Hippocampal formation (tissue), 2 donors: ENCODE measurements at places on chromosomes 16 and 17.

GRCh38 chr17:50931144-50931908, 65.2 kb upstream of the TOB1 start:
- peak; percentile 90 for DNase-seq

GRCh38 chr16:87698241-87698640, 67.5 kb downstream of the KLHDC4 start:
- DNase-seq: no peak

- DNase-seq: peak; percentile 10
Observed at GRCh38 chr17:7929158-7930023, at the start of gene KCNAB3. TSS of gene KCNAB3 (minus strand) at chr17:7929856. CDS start at chr17:7929435, 421 bp downstream.

GRCh38 chr16:9666834-9667480, 515.3 kb downstream of the GRIN2A start:
- no peak for DNase-seq

GRCh38 chr17:33113276-33113990, 121.8 kb downstream of the SPACA3 start:
- DNase-seq: no peak

GRCh38 chr17:39674702-39675389, 6.6 kb downstream of the PNMT start:
- DNase-seq: no peak

GRCh38 chr16:18788828-18789514, 1.2 kb downstream of the RPS15A start:
- DNase-seq: no peak

GRCh38 chr16:28072087-28072486, 8.6 kb upstream of the GSG1L start:
- no peak for DNase-seq

DNA sequence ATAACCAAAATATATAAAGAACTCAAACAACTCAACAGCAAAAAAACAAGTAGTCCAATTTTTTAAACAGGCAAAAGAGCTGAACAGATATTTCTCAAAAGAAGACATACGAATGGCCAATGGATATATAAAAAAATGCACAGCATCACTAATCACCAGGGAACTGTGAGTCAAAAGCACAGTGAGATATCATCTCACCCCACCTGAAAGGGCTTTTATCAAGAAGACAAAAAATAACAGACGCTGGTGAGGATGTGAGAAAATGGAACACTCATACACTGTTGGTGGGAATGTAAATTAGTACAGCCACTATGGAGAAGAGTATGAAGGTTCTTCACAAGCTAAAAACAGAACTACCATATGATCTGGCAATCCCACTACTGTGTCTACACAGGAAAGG, 7.4 kb downstream of the XYLT1 start:
- no peak for DNase-seq

- no peak for DNase-seq
Observed at GRCh38 chr16:84689111-84689510, 10.7 kb upstream of the USP10 start.

DNA sequence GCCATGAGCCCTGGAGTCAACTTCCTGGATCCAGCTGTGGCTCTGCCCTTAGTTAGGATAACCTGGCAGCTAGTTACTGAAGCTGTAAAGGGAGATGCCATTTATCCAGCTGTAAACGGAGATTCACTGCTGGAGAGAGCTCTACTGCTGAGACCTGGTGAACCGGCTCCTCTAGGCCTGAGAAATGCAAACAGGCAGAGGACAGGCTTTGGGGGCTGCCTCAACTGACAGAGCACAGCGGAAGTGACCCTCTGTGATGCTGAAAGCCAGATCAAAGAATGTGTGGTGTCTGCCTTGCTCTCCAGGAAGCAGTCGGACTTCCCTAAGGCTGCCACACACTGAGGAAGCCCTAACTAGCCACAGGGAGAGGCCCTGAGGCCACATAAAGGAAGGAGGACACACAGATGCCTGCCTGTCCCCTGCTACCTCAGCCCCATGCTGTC, 21.9 kb upstream of the GPRC5C start:
- DNase-seq: no peak

DNA sequence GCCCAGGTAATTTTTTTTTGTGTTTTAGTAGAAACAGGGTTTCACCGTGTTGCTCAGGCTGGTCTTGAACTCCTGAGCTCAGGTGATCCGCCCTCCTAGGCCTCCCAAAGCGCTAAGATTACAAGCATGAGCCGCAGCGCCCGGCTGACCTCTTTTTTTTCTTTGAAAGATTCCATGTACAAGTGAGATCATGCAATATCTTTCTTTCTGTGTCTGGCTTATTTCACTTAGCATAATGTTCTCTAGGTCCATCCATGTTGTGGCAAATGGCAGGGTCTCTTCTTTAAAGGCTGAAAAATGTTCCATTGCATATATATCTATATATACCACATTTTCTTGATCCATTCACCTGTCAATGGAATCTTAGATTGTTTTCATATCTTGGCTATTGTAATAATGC, 255.0 kb upstream of the MYOCD start:
- DNase-seq: no peak

GRCh38 chr17:49980703-49981197, 11.8 kb downstream of the DLX4 start:
- DNase-seq: no peak

GRCh38 chr16:86492267-86492960, 17.9 kb upstream of the FOXF1 start:
- no peak for DNase-seq

GRCh38 chr16:88754912-88755744, 29.9 kb downstream of the PIEZO1 start:
- no peak for DNase-seq

GRCh38 chr17:62652251-62653001, 25.0 kb downstream of the MRC2 start:
- peak; percentile 38 for DNase-seq

DNA sequence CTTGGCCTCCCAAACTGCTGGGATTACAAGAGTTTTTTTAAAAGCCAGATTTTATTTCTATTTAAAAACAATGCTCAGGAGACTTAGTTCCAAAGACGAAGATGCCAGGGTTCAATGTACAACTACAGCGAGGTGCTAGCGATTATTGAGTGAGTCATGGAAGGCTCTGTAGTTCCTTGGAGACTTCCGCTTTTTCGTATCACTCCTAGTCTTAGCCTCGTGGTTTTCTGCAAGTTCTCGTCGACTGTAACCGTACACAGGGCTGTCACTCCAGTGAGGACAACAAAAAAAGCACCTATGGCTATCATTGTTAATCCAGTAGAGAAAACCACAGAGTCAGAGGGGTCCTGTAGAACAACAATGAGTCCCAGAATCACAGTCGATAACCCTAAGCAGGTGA, 22.7 kb upstream of the ZC3H7A start:
- DNase-seq: no peak

DNA sequence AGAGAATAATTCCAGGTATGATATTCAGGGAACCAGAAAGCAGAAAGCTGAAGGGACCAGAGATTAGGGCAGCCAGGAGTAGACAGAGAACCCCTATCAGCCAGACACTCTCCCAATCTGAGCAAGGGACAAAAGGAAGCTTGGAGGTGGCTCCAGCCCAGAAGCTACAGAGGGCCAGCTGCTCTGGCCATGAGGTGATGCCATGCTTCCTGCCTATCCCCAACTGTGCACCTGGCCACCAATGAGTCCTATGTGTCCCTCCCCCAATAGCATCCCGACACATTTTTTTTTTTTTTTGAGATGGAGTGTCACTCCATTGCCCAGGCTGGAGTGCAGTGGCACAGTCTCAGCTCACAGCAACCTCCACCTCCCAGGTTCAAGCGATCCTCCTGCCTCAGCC, 30.0 kb downstream of the NSMCE1 start:
- DNase-seq: no peak

DNA sequence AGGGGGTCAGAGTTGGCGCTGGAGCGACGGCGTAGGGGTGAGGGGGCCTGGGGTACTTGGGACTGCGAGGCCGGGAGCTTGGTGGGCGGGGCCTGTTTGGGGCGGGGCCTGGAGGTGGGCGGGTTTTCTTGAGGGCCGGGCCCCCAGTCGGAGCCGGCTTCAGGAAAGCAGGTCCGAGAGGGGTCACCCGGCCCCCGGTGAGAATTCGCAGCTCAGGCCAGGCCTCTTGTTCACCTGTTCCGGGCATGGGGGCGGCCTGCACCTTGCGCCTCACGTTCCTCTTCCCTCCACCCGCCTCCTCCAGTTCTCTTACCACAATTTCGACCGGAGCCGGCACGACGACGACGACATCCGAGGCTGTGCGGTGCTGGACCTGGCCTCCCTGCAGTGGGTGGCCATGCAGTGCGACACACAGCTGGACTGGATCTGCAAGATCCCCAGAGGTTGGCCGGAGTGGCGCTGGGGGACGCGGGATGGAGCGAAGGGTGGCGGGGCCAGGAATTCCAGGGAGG, 52.5 kb downstream of the MRC2 start:
- DNase-seq: no peak

GRCh38 chr17:67606471-67606870, 111.3 kb upstream of the NOL11 start:
- no peak for DNase-seq

DNA sequence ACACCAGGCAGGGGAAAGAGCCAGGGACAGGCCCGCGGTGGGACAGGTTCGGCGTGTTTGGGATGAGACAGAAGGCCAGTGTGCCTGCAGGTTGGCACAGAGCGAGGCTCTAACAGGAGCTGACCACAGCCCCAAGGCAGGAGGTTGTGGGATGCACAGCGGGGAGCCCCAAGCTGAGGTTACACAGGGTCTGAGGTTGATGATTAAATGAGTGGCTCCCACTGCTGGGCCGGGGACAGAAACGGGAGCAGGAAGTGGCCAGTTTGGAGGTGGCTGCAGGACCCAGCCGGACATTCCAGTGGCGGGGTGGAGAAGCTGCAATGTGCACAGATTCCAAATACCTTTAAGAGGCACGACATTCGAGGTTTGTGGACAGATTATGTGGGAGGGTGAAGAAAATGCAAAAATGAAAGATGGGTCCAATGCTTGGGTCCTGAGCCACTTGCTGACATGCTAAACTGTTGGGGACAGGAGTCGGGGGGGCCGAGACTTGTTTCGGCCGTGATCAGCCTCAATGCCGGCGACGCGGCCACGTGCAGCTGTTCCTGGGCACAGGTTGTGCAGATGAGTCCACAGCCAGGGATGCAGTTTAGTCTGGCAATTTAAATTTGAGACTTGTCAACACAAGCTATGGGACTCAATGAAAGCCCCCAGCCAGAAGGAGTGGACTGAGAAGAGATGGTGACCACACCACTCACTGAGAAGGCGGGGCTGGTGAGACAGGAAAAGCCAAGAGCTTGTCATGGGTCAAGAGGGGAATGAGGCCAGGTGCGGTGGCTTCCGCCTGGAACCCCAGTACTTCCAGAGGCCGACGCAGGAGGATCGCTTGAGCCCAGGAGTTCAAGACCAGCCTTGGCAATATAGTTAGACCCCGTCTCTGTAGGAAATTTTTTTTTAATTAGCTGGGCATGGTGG, 8.7 kb downstream of the ENPP7 start:
- no peak for DNase-seq

DNA sequence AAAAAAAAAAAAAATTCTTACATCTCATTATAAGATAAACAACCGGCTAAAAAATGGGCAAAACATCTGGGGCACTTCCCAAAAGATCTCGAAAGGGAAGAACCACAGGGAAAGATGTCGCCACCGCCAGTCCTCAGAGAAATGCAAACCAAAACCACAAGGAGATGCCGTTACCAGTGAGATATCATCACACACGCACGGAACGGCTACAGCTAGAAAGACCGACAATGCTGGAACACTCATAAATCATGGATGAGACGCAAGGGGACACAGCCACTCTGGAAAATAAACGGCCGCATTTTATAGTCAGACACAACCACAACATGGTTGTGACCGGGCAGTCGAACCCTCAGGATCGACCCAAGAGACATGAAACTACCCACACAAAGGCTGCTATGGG, 24.5 kb downstream of the WDR45B start:
- DNase-seq: no peak

DNA sequence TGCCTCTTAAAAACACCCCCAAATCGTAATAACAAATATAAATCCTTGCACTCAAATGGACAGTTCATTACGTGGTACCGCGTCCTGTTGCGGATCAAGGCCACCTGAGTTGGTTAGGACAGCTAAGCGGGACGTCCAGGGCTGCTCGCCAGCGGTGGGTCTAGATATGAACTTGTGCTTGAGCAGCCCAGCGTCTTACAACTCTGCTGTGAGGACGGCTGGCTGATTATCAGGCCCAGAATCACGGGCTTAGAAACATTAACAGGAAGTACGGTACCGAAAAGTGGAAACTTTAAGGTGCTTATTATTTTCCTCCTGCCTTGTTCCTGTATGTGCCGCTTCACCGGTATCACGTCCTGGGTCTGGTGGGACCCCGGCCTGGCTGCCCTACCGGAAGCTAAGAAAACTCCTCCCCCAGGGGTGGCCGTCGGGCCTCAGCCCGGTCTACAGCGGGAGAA, 832 bp upstream of the SRRM2 start:
- DNase-seq: no peak

DNA sequence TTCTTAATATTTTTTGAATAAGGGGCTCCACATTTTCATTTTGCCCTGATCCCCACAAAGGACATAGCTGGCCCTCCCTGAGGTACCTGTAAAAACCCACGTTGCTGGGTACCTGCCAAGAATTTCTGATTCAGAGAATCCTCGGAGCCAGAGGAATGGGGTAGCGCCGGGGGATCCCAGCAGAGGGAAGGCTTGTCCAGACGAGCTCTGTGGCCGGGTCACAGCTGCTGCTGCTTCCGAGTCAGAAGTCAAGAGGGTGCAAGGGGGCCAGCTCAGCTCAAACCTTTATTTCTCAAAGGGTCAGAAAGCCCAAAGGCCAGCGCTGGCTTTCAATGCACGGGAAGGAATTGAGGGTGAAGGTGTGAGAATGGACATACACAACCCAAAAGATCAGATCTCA, 68.9 kb upstream of the SDK2 start:
- DNase-seq: no peak

GRCh38 chr17:50475362-50475761, 3.3 kb upstream of the RSAD1 start:
- DNase-seq: no peak

DNA sequence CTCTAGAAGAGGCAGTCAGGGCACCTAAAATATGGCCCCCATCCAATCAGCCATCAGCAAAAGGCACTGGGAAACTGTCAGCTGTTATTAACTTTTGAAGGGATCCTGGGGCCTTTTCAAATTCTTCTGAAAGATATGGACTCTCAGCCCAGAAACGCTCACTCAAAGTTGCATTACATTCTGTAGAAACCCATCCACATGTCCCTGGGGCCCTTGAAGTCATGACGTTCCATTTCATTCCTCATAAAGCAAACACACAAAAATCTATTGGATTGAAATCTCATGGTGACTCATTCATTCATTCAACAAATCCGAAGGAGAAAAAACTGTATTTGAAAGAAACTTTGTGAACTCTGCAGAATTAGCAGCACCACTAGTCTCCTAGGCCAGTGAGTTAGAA, 215.3 kb downstream of the C16orf95 start:
- DNase-seq: no peak

DNA sequence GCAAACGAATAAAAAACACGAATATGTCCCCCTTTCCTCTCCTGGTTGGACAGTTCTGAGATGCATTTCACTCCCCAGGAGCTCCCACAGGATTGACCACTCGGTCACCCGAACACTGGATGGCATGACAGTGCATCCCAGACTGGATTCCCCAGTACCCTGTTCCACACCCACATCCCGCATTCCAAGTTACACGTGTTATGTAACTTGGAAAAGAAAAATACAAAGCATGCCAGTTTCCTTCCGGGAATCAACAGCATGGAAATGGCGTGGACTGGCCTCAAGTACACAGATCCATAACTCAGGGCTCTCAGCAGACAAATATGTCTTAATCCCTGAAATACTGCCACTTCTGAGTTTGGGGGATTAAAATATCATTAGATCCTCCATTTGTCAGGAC, 12.6 kb upstream of the KLHL36 start:
- no peak for DNase-seq
